GM19239 (cell line): ENCODE measurements at places on chromosomes 2 and 18.

DNA sequence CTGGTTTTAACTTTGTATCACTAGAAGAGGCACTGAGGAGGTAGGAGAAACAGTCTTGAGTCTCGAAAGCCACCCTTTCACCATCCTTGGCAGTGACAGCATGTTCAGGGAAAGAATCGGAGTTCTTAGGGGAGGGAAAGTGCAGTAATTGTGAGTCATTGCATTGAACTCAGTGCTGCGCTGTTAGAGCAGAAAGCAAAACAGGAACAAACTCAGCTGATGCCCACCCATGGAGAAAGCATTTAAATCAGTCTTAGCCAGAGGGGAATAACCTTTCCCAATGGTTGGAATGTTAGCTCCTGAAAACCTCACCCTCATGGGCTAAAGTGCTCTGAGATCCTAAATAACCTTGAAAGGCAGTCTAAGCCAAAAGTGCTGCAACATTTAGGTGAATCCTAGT, 845.6 kb upstream of the CNTNAP5 start:
- DNase-seq, result no peak

DNA sequence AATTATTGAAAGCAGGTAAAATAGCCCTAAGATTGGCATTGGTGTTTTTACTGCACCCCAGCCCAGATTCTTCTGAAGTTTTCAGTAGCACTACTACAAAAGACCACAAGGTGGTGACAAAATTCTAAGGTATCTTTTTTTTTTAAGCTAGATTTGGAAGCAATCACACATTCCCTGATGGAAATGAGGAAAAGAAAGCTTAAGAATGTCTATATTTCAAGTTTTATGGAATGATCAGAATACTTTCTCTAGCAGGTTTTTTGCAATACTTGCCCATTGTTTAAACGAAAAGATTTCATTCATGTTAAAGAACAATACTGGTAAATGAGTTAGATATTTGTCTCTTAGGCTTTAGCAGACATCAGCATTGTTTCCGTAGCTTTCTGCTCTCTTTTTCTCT, 32.1 kb upstream of the ZNF638 start:
- no peak for DNase-seq

DNA sequence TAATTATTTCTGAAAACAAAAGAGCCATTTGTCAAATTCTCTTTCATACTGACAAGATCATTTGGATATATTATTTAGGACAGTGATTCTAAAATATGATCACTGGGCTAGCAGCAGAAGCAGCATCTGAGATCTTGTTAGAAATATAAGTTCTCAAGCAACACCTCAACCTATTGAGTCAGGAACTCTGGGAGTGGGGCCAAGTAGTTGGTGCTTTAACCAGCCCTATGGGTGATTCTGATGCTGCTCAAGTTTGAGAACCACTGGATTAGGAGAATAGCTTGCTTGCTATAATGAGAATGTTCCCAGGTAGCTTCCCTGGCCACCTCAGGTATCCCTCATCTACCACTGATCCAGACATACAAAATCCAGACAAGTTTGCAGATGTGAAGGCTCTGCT, 466.9 kb upstream of the CELF4 start:
- no peak for DNase-seq

DNA sequence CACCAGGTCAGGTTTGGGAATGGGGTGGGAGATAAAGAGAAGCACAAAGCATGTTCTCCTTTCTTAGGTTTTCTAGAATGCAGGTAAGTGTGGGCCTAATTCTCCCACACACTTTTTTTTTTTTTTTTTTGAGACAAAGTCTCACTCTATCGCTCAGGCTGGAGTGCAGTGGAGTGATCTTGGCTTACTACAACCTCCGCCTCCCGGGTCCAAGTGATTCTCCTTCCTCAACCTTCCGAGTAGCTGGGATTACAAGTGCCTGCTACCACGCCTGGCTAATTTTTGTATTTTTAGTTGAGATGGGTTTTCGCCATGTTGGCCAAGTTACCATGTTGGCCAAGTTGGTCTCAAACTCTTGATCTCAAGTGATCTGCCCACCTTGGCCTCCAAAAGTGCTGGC, 26.3 kb downstream of the LIPG start:
- DNase-seq, result no peak

DNA sequence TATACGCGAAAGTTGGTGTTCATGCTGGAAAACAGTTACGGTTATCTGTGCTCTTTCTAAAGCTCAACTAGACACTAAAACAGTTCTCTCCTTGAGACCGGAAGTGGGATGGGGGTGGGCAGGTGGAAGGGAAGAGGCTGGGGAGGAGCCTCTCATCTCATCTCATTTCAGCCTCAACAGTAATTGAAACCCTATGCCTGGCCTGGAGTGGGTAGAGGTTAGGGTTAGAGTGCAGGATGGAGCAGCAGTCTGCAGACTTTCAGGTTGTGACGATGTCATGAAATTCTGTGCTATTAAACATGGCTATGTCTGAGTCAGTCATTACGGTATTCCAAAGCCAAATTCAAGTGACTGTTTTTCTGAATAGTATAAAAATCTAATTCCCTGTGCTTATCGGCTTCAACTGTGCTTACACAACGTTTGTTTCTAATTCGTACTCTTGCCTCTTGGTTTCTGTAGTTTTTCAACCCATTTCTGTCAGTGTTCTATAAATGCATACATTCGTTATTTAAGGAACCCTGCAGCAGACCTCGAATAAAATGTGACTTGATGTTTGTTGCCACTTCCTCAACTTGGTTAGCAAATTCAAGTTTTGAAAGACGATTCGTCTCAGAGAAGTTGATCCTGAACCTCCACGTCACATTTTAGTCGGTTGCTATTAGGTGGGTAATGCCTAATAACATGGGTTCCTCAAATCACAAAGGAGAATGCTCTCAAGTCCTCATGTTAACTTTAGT, 75.8 kb upstream of the TCF7L1 start:
- DNase-seq, result no peak

DNA sequence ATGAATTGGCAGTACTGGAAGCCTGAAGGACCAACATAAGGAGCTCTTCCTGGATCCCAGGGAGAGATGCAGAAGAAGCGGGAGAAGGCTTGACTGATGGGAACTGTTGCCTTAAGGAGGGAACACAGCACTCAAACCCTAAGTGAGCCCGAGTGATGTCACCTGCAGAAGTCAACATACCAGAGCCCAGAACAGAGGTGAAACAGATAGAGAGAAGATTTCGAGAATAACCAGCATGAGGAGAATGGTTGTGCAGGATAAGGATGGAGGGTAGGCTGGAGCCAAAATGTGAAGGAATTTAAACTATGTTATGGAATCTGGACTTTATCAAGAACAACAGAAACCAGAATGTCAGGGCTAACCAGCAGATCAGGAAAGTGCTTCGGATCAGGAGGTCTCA, 463.1 kb upstream of the DDX18 start:
- no peak for DNase-seq
